Hindlimb muscle (tissue), 1 donor: ENCODE measurements at places on chromosomes 7 and 10. TPM values are rescaled to one million over a fixed set of nuclear protein-coding genes. Genes with fewer than 3 reads are reported as not detected.

DNA sequence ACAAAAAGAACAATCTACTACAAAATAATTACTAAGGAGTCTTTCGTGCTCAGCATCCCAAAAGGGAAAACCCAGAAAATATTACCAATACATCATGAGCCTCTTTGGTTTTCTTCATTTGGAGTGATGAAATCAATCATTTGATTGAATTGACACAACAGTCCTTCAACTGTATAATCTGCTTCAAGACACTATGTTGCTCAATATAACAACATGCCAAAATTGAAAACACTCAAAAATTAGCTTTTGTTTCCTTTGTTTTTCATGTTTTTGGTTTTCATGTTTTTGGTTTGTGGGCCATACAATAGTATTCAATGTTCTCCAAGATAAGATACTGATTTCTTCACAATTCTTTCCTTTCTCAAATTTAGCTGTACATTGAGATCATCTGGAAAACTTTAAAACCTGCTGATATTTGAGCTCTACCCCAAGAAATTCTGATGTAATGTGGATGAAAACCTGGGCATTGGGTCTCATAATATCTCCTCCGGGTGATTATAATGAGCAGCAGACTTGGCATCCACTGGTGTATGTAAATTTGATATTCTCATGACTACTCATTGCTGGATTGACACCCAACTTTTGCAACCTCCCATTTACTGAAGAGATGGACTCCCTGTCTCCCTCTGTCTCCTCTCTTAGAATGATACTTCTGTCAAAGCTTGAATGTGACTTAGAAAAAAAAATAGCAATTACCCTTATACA, 4.6 kb downstream of the SOSTDC1 start:
- no peak for DNase-seq

DNA sequence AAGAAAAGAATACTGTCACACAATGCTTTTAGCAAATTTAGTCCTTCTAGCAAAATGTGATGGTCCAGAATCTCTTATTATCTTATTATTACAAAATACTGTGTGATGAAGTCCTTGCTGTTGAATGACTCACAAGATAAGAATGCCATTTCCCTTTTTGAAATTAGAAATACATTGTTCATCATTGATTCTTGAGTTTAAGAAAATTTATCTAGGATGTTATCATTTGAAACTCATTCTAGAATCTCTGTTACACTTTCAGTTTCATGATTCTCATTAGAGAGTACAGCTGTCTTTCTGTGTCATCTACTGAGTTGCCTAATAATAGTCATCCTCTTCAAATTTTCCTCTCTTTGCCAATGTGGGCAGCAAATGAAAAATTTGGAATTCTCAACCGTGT, 9.6 kb downstream of the ZKSCAN5 start:
- DNase-seq: no peak

DNA sequence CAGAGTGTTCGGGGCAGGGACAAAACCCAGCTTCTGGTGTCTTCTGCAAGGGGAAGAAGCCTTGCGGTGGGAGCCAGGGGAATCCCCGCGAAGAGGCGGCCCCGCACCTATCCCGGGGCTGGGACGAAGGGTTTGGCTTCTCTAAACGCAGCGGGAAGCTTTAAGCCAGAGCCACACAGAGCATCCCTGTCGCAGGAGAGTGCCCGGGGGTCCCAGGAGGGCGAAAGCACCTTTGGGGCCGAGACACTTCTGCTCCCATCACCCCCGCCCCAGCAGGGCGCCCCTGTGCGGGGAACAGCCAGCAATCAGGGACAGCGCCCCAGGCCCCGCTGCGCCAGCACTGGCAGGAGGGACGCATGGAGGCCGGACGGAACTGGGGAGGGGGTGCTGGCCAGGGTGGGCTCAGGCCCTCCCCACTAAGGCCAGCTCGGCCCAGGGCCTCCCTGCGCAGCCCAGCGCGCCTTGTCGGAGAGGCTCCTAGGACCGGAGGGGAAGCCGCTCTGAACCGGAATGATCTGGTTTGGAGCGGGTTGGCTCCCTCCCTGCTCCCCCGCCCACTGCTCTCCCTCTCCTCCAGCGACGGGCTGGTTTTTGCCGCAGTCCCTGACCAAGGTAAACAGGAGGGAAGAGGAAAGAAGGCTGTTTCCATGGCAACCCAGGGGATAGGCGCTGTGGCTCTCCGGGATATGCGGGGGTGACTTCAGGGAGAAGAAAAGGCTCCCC, 63.9 kb downstream of the TMEM209 start:
- peak; percentile 92 for DNase-seq

- no peak for DNase-seq
Observed at GRCh38 chr10:20058135-20058534, 241.9 kb downstream of the PLXDC2 start.

- DNase-seq: no peak
Observed at GRCh38 chr7:133570321-133570720, 317.4 kb downstream of the EXOC4 start.

GRCh38 chr10:132960071-132960472, 17.7 kb upstream of the CFAP46 start:
- DNase-seq: no peak

DNA sequence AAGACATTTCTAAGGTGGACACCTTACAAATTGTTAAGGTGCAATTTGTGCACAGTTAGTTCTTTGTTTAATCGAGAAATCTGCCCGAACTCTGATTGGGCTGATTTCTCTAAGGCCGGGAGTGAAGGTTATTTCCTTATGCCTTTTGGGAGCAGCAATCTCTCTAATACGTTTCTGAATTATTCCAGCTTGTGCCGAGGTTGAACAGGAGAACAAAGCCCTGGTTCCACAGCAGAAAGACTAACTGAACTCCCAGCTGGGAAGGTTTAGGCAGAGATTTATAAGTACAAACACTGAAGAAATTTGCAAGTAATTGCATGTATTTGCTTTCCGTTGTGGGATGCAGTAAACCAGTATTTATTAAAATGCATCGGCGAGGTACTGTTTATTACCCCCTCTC, 116.8 kb downstream of the GLI3 start:
- no peak for DNase-seq

DNA sequence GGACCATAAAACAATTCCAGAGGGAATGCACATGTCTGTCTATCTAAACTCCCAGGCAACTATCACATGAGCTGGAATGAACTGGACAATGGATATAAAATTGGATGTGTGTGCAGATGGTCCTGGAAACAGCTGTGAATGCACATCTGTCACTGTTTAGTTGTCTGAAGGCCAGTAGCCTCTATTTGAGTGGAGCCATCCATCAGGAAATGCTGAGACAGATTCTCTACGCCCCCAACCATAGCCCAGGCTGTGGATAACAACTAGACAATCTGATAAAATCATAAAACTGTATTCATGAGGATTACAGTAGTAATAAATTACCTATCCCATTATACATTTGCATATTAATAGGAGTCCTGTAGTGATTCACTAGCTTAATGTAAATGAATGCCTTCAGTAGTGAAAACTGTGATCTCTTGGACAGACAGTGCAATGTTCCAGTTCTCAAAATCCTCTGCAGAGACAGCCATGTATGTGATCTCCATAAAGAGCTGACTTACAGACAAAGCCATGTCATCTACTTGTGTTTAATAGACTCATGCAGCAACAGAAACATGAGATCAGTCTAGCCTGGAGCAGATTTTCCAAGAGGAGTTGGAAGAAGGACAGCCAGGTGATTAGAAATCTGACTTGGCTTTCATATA, 907.6 kb downstream of the KCNMA1 start:
- peak; percentile 58 for DNase-seq

The POLR2J2 gene
- 6.7 TPM for polyA plus RNA-seq

The PAX2 gene
- not detected for polyA plus RNA-seq

The ANKRD7 gene
- polyA plus RNA-seq: 0.45 TPM

The COL26A1 gene
- 2.4 TPM for polyA plus RNA-seq

The GNA12 gene
- 27.1 TPM for polyA plus RNA-seq
